CD4-positive, alpha-beta T cell (primary cell): ENCODE measurements at places on chromosomes 12 and 14.

DNA sequence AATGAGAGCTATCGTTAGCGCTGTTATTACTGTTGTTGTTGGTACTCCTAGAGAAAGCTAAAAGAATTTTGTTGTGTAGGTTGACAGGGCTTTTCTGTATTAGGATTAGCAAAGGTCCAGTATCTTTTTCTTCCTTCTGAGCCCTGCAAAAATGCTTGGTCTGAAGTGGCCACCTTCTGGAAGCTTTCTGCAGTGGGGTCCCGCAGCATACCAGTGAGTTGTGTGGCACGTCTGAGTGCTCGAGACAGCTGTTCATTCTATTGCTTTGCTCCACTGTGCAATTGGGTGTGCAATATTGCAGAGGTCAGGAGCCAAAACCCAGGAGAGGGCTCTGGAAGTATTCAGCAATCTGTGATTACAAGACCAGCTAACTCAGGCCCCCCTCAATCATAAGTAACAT, 57.1 kb downstream of the CCDC60 start:
- no peak for DNase-seq

DNA sequence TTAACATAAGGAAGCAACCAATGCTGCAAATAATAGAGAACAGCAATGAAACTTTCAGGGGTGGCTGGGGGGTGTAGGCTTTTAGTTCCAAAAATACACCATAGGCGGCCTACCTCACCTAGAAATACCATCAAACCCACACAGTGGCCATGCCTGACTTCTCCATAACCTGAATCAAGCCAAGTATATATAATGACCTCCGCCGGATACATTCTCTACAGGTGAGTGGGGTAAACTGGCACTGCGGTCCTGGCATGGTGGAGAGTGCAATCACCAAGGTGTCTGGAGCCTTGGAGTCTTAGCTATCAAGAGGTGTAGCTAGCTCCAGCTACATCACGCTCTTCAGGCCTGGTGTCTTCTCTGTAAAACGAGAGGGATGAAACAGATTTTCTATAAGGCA, 1.2 kb downstream of the ZBTB25 start:
- no peak for DNase-seq

DNA sequence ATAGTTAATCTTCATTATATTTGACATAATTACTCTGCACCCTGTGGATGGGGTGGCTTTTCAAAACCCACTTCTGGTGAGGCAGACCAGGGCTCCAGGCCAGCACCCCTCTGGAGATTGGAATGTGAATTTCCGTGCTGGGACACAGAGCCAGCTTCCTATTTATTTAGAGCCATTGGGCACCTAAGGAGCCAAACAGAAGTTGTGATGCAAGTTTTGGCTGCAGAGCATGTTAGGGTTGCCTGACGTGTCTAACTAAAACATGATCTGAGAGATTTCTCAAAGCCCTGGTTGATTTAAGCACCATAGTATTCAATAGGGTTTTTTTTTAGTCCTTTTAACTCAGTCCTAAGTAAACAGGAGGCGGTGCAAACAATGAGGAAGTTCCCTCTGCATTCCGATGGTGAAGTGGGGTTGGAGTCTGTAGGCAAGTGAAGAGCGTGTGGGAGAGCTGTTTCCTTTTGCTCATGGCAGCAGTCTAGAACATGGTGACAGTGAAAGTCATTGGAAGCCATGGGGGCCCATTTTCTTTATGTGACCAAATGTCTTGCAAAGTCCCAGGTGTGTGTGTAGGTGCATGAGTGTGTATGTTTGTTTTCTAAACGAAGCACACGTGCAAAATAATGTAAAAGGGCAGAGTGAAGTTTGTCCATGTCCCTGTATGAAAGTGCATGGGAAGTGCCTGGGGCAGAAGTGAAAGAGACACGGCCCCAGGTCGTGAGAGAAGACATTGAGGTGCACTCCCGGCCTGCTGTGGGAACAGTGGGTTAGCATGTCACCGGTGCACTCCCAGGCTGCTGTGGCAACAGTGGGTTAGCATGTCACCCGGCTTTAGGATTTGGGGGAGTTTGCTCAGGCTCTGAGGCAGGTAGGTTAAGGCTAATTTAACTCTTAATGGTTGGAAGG, 117.7 kb downstream of the PRKCH start:
- no peak for DNase-seq

DNA sequence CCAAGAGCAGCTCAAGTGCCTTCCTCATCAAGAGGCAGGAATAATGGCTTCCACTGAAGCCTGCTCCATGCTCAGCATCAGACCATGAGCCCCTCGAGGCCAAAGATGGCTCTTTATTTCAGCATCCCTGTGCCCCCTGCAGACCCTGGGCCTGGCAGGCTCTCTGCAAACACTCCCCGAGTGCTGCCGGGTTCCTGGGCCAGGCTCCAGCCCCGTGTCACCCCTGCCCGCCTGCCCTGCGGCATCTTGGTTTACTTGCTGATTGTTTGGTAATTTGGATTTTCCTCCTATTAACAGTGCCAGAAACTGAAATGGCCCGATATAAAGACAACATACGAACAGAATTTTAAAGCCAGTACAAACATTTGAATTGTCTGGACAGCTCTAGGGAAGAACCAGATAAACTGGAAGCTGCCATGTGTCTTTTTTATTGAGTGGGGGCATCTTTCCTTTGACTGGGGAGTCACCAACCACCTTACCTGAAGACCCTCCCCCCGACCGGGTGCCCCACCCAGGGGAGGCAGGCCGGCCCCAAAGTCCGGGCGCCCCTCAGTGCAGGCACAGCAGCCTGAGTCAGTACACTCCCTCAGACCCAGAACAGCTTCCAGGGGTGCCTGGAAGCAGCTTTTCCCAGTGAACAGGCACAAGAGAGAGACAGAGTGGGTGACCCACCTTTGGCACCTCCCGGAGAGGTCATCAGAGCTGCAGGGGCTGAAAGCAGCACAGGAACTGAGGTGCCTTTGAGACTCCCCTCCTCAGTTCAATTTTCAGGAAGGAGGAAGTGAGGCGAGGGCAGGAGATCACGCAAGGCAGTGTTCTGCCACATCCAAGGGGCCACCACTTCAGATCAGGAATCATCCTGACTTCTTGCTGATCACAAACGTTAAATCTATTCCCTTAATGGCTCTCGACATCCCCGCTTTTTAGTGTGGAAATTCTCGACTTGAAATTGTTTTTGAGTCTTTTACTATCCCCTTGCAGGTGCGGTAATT, 30.6 kb downstream of the ITPK1 start:
- DNase-seq, result no peak

DNA sequence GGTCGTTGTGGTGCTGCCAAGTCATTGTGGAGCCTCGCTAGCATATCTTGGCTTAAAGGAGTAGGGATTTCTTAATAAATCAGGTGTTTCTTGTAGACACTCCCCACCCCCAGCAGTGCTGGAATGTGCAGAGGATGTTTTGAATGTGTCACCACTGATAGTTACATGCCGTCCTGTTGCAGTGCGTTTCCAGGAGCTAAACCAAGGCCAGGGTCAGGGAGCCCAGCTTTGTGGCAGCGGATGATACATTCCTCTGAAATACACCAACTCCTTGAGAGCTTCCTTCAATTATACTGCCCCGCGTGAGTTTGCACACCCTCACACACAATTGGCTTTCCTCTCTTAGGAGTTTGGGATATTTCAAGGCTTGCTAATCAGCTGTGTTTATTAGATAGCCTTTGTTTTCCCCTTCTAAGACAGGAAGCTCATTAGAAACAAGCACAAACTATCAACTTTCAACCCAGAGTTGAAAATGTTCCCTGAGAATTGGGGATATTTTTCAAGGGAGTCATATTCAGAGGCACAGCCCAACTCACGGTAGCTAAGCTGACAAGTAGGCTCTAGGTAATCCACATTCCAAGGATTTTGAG, 154.9 kb downstream of the C12orf75 start:
- no peak for DNase-seq
